Stimulated activated CD8-positive, alpha-beta memory T cell treated with anti-CD3 and anti-CD28 coated beads, Interleukin-4, amount 100 ng/mL, for 1 hour (primary cell): ENCODE measurements at places on chromosomes 3 and 15.

- no peak for DNase-seq
These were observed 7.0 kb downstream of the HDGFL3 start for GRCh38 chr15:83200589-83200988.

- DNase-seq: no peak
These were observed 152.6 kb downstream of the BBX start for GRCh38 chr3:107675233-107675900.

- no peak for DNase-seq
These were observed 7.2 kb upstream of the ZNF148 start for GRCh38 chr3:125382298-125382697.

DNA sequence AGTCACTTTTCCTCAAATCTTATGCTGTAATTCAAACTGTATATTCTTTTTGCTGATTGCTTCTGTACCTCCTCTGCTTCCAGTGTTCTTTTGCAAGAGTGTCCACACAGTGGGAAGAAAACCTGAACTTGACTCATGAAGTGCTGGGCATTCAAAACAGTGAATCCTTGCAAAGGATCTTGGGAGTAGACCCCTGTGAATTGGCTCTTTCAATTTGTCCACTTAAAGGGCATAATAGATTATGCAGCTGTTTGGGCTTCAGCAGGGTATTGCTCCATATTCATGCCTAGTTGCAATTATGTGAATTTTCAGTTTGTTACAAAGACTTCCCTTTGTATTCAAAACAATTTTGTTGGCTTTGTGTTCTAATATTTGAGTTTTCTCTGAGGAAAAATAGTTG lies 11.4 kb downstream of the ZFAND6 start:
- DNase-seq: no peak

DNA sequence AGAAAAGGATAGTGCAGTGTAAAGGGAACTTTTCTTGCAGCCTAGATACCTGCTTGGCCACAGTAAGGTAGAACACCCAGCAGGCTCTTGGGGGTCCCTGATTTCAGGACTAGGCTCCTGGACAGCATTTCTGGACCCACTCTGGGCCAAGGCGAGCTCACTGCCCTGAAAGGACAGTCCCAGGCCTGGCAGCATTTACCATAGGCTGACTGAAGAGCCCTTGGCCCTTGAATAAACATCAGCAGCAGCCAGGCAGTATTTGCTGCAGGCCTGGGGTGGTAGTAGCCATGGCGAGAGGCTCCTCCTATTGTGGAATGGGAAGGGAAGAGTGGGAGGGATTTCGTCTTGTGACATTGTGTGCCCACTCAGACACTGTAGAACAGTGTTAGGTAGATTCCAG lies 529.2 kb downstream of the TUSC7 start:
- no peak for DNase-seq

DNA sequence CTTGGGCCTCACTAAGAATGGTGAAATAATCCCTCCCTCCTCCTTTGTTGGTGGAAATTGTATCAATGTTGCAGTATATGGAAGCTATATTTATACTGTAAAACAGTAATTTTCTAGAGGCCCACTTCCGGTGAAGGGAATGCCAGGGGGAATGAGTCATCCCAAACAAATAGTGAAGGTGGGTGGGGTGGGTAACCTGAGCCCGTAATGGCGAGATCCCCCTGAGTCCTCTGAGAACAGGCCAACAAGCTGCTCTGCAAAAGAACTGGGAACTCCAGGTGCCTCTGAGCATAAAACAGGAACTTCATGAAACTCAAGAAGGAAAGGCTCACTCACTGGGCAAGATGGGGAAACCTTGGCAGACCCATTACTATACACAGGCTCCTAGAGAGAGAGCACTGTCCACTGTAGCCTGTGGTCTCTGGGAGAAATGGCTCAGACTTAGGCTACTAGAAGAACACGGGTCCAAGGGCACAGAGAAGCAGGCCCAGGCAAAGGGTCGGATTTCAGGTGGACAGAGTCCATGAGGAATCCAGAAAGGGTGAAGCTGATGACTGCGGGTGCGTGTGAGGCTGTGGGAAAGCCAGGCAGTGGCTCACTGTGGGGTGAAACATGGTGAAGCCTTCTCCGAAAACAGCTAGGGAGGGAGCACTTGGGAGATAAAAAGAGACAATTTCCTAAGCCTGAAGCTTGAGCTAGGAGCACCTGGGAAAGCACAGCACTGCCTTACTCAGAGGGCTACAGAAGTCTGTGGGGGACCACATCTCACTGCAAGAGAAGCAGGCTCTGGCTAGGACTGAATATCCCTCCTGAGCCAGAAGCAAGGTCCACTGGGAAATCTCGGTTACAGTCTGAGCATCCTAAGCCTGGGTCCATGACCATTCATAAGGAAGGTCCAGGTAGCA lies 19.8 kb downstream of the LARP6 start:
- no peak for DNase-seq

- DNase-seq: no peak
These were observed 12.1 kb downstream of the RFTN1 start for GRCh38 chr3:16501376-16501775.

DNA sequence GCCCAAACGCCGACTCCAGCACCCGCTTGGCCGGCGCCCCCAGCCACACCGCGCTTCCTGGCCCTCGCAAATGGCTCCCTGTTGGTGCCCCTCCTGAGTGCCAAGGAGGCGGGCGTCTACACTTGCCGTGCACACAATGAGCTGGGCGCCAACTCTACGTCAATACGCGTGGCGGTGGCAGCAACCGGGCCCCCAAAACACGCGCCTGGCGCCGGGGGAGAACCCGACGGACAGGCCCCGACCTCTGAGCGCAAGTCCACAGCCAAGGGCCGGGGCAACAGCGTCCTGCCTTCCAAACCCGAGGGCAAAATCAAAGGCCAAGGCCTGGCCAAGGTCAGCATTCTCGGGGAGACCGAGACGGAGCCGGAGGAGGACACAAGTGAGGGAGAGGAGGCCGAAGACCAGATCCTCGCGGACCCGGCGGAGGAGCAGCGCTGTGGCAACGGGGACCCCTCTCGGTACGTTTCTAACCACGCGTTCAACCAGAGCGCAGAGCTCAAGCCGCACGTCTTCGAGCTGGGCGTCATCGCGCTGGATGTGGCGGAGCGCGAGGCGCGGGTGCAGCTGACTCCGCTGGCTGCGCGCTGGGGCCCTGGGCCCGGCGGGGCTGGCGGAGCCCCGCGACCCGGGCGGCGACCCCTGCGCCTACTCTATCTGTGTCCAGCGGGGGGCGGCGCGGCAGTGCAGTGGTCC lies 3.5 kb downstream of the ISLR2 start:
- no peak for DNase-seq

- no peak for DNase-seq
These were observed 251.9 kb downstream of the IGSF11 start for GRCh38 chr3:118782755-118783202.

DNA sequence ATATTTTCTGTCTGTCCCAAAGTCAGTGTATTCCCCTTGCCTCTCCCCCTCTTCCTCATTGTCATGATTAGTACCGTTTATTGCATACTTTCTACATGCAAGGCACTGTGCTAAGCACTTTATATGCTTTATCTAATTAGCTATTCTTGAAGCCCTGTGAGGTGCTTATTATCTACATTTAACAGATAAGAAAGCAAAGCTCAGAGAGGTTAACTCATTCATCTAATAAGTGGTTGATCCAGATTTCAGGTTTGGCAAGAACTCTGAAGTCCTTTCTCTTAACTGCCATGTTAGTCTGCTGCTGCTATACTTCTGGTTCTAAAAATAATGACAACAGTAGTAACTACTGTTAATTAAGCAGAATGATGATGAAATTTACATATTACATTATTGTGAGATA lies 13.5 kb downstream of the IQGAP1 start:
- DNase-seq: no peak

DNA sequence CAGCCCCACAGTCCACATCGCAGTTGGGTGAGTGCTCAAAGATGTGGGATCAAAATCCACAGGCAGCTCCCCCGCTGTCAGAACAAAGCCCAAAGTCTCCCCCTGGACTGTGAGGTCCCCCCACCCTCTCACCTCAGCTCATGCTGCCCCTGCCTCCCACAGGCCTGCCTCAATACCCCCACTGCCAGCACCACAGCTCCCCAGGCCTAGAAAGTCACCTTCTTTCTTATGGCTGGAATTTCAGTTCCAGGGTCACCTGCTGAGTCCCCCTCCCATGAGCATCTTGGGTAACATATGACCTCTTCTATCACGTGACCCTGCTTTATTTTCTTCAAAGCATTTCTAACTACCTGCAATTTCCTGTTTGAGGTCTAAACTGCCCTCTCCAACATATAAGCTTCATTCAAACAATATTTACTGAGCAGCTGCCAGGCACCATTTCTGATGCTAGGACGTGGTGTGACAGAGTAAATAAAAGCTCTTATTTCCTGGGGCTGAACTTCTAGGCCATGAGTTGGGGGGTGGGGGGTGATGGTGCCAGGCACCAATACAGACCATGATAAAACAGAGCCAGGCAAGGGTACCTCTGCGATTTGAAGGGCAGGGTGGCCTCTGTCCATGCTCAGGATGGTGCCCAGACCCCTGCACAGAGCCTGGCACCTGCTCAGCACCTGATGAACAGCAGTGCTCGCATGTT lies 2.4 kb upstream of the TMEM89 start:
- DNase-seq: no peak
